ENCODE measurements at places on chromosomes 11 and 22.

- DNase-seq = no peak
These were observed 4.4 kb upstream of the MRPL23 start for GRCh38 chr11:1942558-1943260.

- DNase-seq = no peak
These were observed 28.4 kb upstream of the PAMR1 start for GRCh38 chr11:35553831-35554230.

- no peak for DNase-seq
These were observed 231.1 kb downstream of the SWAP70 start for GRCh38 chr11:9895006-9895405.

DNA sequence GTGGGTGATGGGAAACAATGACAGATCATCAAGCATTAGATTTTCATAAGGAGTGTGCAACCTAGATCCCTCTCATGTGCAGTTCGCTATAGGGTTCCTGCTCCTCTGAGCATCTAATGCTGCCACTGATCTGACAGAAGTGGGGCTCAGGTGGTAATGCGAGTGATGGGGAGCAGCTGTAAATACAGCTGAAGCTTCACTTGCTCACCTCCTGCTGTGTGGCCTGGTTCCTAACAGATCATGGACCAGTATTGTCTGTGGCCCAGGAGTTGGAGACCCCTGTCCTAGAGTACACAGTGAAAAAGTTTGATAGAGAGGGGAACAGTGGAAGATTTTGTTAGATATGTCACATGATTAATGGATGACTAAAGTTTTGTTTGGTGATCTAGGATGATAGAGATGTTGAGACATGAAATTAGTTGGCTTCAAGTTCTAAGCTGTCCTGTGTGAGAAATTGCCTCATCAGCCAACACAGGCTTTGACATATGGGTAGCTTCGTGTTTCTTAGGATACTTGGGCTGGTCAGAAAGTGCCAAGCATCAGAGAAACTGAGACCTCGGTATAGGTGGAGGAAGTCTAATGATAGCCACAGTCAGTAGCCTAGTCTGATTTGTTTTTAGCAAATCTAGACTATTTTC lies 47.4 kb downstream of the ARHGEF12 start:
- DNase-seq = no peak

DNA sequence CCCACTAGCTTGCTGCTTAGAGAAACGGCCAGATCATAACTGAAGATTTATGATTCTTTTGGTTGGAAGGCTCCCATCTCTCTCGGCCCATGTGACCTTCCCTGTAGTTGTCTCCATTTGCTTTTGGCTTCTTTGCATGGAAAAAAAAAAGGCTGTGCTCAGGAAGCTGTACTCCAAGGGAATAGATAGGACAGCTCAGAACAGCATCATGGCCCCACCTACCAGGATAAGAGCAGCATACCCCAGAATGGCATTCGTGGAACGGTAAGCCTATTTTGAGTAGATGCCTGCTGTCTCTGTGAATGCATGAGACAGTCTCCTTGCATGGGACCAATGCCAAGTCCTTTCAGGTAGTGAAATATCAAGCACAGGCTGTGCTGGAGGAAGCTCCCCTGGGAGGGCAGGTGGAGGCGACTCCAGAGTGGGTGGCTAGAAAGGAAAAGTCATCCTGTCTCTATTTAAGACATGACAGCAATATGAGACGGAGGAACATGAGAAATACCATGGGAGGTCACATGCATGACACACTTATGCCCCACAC lies 94.1 kb upstream of the AMOTL1 start:
- DNase-seq = no peak

DNA sequence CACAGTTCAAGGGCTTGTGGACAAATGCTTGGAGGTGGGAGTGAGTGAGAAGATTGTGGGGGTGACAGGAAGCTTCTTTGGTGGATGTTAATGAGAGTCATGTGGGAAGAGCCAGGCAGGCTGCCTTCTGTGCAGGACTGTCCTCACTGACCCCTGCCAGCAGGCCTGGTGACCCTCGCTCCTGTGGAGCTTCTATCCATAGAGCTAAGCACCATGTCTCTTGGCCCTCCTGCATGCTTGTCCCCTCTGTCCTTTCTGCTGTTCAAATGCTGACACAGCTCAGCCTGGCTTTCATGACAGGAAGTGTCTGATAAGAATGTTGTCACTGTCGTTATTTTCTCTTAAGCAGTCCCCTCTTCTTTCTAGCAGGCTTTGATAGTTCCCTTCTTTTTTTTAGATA lies 37.6 kb downstream of the NAT10 start:
- DNase-seq = no peak

DNA sequence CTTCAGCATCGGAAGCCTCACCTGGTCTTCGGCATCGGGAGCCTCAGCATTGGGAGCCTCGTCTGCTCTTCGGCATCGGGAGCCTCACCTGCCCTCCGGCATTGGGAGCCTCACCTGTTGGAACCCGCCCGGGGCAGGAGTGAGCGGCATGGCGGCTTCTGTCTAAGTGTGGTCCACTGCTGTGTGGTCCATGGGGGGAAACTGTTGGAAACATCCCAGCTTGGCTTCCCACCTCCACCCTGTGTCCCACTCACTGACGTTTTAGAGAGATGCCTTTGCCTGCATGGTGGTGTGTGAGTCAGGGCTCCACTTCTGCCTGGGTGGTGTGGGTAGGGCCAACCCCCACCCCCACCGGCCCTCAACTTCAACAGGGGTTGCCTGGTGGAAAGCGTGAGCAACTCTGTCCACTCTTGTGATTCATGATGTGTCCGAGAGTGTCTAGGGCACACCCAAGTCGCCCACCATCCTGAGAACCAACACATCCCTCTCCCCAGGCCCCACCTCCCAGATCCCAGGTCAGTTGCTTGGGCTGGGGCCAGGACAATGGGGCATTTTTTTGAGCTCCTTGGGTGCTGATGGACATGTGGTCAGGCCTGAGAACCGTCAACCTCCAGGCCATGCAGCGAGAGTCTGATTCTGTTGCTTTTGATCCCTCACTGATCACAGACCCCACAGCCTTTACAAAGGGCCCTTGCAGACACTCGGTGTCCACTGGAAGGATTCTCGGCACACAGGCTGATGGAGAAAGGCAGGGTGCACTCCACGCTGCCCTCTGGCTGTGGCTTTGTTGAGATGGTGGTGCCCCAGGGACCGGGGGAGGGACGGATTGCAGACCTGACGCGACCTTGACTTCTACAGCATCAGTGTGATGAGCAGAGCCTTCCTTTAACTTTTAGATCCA lies 406.7 kb downstream of the TBC1D22A start:
- no peak for DNase-seq

DNA sequence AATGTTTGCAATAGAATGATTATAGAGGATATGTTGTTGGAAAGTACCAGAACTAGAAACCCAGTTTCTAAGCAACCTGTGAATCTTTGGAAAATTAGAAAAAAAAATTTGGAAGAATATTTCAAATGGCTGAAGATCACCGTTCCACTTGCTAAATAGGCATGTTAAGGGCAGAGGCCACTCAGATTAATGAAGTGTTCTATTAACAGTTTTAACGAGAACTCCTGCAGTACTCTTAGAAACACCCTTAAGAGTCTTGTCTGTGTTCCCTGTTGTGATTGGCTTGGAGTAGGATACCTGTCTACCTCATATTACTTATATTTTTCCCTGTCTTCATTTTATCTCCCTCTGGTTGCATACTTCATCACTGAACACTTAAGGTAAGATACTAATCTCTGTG lies 4.6 kb downstream of the C11orf54 start:
- DNase-seq = no peak

- DNase-seq = no peak
These were observed 450 bp upstream of the BCL2L13 start for GRCh38 chr22:17638182-17638431.
